LHCN-M2 (cell line): ENCODE measurements at places on chromosomes 3 and 15. TPM values are rescaled to one million over a fixed set of nuclear protein-coding genes. Genes with fewer than 3 reads are reported as not detected.

DNA sequence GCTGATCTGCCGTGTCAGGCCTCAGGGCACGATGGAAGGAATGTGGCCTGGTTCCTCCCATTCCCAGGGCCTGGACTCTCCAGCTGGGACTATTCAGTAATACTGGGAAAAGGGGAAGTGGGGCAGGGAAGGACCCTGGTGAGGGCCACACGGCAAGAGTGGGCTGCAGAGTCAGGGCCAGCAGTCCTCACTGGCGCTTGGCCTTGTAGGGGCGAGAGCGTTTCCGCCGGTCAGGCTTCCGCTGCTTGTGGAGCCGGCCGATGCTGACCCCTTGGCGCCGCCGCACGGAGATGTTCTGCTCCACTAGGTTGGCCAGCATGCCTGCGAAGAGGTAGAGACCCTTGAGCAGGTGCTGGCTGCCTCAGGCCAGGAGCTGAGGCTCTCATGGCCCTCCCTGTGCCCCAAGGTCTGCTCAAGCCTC lies 42.8 kb downstream of the SEMA3G start:
- no peak for DNase-seq

Gene GBE1
- 137 and 145 TPM in 2 replicates for total RNA-seq

GRCh38 chr3:53039376-53039752 lies 6.5 kb downstream of the SFMBT1 start:
- DNase-seq, result no peak

DNA sequence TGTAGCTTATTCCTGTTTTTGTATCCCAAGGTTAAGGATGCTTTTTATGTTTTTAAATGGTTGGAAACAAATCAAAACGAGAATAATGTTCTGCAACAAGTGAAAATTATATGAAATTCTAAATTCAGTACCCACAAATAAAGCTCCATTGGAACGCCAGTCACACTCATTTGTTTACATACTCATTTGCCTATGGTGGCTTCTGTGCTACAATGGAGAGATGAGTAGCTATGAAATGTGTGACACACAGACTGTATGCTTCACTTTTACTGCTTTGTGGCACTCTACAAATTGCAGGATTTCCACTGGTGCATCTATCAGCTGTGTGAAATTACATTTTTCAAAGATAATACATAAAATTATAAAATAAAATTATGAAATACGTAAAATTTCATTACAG lies 112.2 kb upstream of the TSPAN3 start:
- DNase-seq, result no peak

Gene GRK7
- total RNA-seq, result not detected in 2 replicates

- DNase-seq, result no peak
These were observed 164.6 kb downstream of the SMAD6 start for GRCh38 chr15:66866656-66867055.

GRCh38 chr3:39801216-39801615 lies 8.2 kb upstream of the MYRIP start:
- DNase-seq, result no peak

DNA sequence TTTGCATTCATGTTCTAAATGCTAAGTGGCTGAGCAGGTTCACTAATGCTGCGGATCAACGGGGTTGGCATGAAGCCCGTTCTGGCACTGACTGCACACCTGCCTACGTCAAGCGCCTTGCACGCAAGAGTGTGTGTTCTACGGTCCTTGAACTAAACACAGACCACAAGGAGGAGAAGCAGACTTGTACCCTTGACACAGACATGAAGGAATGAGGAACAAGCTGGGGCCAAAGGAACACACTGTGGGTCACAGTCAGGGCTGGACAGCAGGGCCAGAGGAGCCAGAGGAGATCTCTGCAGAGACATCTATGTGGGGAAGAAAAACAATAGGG lies 48.0 kb upstream of the LDHAL6B start:
- no peak for DNase-seq

Gene DPPA4
- total RNA-seq, result 0.06 and 0.13 TPM in 2 replicates

- DNase-seq, result no peak
These were observed 112.6 kb downstream of the USP13 start for GRCh38 chr3:179765396-179765795.

GRCh38 chr15:42148808-42149492 lies 7.5 kb downstream of the PLA2G4F start:
- DNase-seq, result no peak

Gene ARL14
- total RNA-seq, result not detected in 2 replicates

Gene CLDN18
- total RNA-seq, result 0.06 TPM in 1 of 2 replicates, not detected in the other

- peak; percentile 13 for DNase-seq
These were observed 9.1 kb upstream of the C3orf22 start for GRCh38 chr3:126567696-126568438.

- no peak for DNase-seq
These were observed 18.4 kb upstream of the BUB1B start for GRCh38 chr15:40142428-40142827.

- DNase-seq, result no peak
These were observed 188.0 kb downstream of the MEIS2 start for GRCh38 chr15:36912311-36912712.

DNA sequence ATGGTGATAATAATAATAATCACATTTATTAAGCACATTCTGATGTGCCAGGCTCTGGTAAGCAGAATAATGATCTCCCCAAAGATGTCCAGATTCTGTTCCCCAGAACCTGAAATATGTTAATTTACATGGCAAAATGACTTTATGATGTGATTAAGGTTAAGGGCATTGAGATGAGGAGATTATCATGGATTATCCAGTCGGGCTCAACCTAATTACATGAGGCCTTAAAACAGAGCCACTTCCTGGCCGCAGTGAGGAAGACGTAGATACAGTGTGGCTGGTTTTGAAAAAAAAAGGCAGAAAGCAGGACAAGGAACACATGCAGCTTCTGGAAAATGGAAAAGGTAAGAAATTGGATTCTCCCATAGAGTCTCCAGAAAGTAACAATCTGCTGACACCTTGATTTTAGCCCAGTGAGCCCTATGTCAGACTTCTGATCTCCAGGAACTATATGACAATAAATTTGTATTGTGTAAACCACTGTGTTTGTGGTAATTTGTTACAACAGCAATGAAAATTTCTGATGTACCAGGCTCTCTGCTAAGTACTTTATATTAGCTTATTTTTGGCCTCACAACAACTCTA lies 126.7 kb downstream of the ALCAM start:
- DNase-seq, result no peak

GRCh38 chr3:181739628-181740027 lies 27.9 kb downstream of the SOX2 start:
- DNase-seq, result no peak

- DNase-seq, result peak; percentile 51
These were observed 33.7 kb downstream of the RORA start for GRCh38 chr15:61195116-61196002.

GRCh38 chr3:148158210-148158609 lies 539.5 kb upstream of the AGTR1 start:
- peak; percentile 77 for DNase-seq

DNA sequence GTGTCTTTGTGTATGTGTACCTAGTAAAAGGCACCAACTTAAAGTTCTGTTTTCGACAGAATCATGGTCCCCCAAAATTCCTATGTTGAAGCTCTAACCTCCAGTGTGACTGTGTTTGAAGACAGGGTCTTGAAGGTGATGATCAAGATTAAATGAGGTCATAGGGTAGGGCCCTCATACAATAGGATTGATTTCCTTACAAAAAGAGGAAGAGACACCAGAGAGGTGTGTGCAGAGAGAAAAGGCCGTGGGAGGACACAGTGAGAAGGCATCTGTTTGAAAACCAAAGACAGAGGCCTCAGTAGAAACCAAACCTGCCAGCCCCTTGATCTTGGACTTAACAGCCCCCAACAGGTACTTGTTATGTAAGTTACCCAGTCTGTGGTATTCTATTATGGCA lies 52.0 kb upstream of the CORO2B start:
- no peak for DNase-seq

- peak; percentile 72 for DNase-seq
These were observed 115.7 kb upstream of the CHRM5 start for GRCh38 chr15:33852570-33852969.
